Activated naive CD4-positive, alpha-beta T cell (primary cell): ENCODE measurements at places on chromosomes 12 and 14.

- no peak for DNase-seq
Observed at GRCh38 chr12:16159571-16159970, 117.9 kb downstream of the SLC15A5 start.

GRCh38 chr12:123813349-123813748 is 51.2 kb downstream of the DNAH10 start:
- no peak for DNase-seq

GRCh38 chr12:114272605-114273004 is 133.3 kb downstream of the TBX5 start:
- DNase-seq: no peak

DNA sequence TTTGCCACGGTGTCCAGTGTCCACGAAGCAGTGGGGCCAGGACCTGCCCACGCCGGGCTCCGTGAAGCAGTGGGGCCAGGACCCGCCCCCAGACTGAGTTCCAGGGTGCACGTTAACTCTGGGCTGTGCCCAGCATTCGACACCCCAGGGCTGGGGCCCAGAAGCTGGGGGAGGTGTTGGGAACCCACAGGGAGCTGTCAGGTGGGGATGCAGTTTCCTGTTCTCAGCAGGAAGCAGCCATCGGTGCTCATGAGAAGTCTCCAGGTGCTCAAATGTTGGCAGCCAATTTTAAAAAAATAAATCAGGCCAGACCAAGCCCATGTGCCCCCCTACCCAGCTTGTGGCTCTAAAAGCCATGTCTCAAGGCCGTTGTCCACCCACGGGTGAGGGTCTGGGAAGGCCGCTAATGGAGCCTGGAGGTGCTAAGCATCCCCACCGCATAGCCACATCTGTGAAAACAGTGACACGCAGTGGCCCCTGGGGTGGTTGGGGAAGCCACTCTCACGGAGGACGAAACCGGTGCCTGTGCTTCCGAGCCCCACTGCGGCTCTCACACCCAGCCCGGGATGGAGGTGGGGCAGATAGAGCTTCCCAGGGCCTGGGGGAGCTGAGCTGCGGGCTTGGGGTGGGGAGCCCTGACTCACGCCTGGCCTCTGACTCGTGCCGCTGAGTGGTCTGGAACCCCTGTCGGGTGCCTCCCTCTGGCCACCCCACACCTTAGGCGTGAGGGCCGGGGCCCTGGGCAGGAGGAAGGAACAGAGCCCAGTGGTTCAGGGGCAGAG is 53.5 kb downstream of the FBRSL1 start:
- no peak for DNase-seq

DNA sequence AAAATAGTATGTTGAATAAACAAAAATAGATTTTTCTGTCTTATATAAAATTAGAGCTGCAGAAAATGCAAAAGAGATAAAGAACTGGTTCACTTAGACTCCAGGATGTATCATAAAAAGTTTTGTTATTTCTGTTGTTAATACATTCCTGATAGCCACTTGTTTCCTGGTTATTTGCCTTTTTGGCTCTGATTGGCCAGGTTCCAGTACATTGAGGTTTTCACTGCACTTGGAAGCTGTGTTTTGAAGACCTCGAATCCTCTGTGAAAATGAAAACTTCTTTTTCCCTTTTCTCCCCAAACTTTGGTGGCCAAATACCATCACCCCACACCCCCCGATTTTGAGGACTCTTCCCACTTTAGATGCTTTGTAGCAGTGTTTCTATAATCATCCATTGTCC is 525.3 kb downstream of the MED13L start:
- DNase-seq: no peak

- DNase-seq: no peak
Observed at GRCh38 chr12:82959821-82960220, 273.1 kb downstream of the TMTC2 start.

DNA sequence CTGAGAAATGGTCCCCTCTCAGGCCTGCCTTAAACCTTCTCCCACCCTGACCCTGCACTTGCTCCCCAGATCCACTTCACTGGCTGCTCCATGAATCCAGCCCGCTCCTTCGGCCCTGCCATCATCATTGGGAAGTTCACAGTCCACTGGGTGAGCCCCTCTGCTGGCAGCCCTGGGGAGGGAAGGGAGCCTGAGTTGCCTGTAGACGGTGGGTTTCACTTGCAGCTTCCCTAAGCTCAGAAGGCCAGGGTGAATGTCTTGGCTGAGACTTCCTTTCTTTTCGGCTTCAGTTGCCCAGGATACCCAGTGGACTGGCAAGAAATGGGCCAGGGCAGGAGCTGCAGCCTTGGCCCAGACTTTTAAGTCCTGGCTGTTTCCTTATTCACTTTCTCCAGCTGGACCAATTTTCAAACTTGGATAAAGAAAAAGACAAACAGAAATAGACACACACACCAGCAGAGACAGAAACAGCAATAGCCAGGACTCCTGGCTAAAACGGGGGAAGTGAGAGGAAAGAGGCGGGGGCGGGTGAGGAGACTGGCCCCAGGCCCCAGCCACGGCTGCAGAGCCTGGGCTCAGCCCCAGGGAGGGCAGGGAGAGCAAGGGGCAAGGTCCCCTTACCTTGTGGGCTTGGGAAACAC is 2.0 kb downstream of the AQP6 start:
- DNase-seq: no peak

GRCh38 chr14:76514213-76514998 is 138.5 kb downstream of the ESRRB start:
- DNase-seq: no peak

- no peak for DNase-seq
Observed at GRCh38 chr14:36647824-36648753, 13.6 kb upstream of the PAX9 start.

GRCh38 chr12:26768611-26769603 is 64.1 kb downstream of the ITPR2 start:
- no peak for DNase-seq

DNA sequence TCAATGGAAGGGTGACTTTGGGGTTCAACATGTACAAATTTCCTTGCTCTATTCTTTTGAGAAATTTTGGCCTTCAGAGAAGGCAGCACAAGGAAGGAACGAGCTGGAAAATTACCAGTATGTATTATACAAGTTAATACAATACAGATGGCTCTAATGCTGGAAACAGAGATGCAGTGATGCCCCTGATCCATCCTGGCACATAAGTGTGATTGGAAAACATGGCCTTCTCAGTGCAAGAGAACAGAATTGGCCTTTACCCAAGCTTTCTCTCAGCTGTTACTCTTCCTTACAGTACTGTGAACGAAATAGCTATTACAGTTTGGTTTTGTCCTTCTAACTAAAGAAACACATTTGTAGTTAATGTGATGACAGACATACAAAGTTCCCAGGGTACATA is 102.5 kb upstream of the GPHB5 start:
- no peak for DNase-seq

DNA sequence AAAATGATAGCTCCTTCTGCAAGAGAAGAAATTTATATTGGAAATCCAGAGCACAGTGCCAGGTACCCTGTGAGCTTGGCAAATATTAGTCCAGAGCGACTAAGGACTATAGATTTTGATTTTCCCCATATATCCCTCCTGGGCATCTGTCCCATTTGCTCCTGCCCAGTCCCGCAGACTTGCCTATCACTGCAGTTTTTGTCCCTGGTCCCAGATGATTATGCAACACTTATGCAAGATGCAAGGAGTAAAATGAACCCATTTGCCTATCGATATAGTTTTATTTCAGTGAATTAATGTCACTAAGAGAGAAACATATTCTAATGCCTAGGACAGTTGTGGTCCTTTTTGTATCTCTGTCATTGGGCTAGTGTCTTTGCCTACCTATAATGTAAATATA is 215.9 kb upstream of the BMP4 start:
- DNase-seq: no peak

DNA sequence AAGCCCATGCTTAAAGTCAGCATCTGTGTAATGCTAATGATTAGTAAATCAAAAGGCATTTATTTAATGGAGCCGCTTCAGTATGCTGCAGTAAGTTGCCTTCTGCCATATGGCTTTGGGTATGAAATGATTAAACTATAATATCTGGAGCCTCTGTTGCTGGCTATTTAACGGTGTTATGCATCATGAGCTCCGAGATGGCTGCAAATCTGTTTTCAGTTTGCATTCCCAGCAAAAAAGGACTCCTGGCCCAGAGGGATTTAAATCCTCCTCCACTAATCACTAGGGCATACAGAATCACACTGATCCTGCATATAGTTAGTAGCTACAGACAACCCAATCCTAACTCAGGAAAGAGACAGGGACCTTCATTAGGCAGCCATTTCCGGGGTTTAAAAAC is 171.5 kb upstream of the EEA1 start:
- no peak for DNase-seq

GRCh38 chr12:102690253-102690652 is 209.9 kb upstream of the IGF1 start:
- DNase-seq: no peak

DNA sequence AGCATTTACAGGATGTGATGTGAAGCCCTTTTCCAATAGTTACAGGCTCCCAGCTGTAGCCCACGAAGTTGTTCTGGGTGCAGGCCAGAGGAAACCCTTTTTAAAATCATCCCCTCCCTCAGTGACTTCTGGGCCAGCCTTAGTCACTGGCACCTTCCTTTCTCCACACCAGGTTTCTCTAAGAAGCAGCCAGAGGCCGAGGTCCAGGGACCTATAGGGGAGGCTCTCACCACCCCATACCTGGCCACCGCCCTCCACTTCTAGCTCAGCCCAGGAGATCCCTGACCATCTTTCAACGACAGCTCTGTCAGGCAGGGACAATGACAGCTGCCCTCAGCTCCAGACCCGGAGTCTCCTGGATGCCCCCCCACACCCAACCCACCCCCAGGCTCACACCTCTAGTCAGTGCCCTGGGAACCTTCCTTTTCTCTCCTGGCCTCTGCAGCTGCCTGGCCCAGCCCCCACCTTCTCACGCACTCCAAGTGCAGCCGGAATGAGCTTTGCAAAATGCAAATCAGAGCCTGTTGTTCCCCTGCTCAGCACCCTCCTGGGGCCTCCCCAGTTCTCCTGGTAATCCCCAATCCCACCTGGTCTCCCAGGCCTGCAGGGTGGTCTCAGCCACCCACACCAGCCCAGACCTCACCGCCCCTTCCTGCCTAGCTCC is 46.7 kb downstream of the TESC start:
- DNase-seq: no peak

DNA sequence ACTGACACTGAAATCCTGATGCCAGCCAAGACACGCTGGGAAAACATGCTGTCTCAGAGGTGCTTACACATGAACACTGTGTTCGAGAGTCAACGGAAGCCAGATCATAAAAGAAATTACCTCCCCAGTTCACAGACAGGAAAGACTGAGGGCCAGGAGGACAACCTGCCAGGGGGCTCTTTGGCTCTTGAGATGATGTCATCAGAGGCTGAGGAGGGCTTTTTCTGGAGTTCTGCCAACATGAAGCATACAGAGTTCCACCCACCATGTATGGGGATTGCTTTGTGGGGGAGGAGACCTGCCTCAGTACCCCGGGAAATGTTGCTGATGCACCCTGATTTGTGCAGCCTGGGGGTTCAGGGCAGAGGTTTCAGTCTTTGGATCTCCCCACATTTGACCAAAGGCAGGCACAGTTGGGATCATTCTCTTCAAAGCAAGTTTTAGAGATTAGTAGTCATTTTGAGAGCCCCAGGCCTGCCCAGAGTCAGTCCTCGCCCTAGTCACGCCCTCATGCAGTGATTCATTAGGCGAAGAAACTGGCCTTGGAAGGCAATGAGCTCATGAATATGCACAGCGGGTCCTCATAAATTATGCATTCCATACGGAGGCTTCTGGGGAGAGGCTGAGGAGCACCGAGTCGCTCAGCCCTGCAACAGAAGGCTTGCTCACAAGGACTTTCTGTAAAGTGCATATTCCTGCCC is 34.9 kb upstream of the EML1 start:
- DNase-seq: no peak

DNA sequence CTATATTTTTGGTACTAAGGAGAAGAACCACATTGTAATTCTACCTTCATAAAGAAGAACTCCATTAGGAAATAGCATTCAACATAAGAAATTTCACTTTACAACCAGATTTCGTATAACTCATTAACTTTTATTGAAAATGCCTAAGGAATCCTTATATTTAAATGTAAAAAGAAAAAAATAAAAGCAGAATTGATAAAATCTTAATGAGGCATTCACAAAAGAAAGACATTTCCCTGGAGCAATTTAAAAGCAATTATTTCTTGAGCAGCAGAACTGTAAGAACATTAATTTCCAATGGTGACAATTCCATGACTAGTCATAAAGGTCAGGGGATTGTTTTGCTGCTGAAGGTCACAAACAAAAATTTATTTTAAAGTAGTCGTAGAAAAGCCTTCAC is 1192.8 kb upstream of the TMEM132C start:
- no peak for DNase-seq

DNA sequence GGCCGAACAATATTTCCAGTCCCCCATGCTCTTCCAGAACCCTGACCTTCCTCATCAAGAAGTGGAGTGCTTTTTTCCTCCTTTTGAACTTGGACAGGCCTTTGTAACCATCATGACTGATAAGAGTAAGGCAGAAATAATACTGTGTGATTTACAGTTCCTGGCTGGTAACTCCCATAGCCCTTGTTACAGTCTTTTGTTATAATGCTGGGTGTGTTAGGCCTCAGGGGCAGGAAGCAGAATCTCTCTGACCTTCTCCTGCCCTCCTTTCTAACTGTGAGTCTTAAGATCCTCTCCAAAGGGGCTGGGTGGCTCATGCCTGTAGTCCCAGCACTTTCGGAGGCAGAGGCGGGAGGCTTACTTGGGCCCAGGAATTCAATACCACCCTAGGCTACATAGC is 59.5 kb downstream of the BCAT1 start:
- no peak for DNase-seq

DNA sequence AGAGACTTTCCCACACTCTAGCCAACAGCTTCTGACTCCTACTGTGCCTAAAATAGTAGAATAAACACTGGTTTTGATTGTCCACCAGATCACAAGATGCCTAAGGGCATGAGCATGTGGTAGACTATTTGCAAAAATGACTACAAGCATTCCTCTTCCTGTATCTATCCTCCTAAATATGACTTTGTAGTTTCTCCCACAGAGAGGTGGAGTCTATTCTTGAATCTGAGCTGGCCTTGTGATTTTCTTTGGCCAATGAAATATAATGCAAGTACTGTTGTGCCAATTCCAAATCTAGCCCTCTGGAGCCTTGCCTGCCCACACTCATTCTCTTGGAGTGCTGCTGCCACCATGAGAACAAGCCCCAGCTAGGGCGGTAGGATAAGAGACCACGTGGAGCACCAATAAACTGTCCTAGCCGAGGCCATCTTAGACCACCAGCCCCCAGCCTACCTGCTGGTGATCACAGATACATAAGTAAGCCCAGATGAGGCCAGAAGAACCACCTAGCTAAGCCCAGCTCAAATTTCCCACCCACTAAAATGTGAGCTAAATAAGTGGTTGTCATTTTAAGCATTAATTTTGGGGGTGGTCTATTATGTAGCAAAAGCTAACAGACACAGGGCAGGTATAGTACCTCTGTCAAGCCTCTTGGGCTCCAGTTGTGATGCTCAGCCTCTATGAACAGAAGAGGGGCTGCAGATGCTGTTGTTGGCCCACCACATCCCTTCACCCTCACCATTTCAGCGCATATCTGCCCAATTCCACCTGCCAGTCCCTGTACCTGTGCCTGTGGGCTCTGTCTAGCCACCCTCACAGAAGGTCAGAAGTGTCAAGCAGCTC is 17.9 kb downstream of the ZFP36L1 start:
- no peak for DNase-seq
